ENCODE measurements at places on chromosomes 6 and 20.

- no peak for DNase-seq
Observed at GRCh38 chr6:138533667-138534066, 34.4 kb upstream of the NHSL1 start.

DNA sequence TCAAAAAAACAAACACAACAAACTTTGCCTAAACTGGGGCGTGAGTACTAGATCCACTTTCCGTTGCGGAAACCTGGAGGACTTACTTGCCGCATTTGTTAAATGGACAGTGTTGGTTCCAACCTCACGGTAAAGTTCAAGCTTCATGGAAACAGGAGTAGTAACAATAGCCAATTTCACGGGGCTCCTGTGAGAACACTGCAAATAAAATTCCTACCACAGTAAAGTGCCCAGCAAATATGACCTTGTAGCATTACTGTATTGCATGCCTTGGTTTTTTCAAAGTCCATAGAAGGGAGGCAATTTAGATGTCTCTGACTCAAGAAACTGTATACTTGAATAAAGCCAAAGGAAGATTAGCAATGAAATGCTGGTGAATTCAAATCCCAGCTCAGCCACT lies 3.6 kb upstream of the CYP24A1 start:
- DNase-seq = no peak

DNA sequence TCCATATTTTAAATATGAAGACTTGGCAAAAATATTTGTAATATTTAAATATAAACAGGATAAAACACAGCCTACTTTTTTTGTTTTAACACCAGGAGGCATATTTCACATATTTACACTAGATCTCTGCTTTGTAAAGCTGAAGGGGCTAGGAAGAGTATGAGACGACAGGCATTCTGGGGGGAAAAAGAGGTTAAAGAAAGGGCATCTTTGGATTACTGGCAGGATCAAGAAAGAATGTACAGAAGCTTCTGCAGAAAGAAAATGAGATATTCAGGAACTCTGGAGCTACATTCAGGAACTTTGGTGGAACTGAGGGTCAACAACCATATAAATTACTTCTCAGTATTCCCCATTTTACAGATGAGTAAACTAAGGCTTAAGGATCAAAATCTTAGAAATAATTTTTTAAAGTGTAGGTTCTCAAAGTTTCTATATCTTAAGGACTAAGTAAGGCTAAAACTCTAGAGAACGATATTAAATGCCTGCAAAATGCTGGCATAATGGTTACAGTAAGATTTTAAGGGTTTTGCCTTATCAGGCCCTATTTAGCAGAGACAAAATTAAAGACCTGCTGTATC lies 156.5 kb downstream of the CDK19 start:
- no peak for DNase-seq

DNA sequence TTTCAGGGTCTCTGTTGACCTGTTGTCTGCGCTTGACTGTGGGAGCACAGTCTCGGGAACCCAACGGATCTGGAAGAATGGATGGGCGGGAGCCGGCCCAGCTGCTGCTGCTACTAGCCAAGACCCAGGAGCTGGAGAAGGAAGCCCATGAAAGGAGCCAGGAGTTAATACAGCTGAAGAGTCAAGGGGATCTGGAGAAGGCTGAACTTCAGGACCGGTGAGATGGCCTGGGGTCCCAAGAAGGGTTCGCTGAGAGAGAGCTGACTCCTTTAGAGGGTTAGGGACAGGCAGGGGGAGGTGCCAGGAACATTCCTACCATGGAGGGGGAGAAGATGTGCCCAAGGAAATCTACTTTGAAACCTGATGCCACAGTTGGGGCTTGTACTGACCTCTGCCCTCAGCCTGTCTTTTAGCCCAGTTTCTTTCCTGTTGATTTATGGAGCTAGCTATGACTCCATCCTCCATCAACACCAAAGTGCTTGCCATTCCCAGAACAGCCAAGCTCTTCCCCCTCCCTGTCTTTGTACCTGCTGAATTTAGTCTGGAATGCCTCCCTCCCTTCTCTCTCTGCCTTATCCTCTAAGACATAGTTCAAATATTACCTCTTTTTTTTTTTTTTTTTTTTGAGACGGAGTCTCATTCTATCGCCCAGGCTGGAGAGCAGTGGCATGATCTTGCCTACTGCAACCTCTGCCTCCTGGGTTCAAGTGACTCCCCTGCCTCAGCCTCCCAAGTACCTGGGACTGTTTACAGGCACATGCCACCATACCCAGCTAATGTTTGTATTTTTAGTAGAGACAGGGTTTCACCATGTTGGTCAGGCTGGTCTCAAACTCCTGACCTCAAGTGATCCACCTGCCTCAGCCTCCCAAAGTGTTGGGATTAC lies 12.2 kb downstream of the CEP250 start:
- no peak for DNase-seq

GRCh38 chr20:36199345-36200257 lies 36.7 kb upstream of the AAR2 start:
- peak; percentile 73 for DNase-seq

DNA sequence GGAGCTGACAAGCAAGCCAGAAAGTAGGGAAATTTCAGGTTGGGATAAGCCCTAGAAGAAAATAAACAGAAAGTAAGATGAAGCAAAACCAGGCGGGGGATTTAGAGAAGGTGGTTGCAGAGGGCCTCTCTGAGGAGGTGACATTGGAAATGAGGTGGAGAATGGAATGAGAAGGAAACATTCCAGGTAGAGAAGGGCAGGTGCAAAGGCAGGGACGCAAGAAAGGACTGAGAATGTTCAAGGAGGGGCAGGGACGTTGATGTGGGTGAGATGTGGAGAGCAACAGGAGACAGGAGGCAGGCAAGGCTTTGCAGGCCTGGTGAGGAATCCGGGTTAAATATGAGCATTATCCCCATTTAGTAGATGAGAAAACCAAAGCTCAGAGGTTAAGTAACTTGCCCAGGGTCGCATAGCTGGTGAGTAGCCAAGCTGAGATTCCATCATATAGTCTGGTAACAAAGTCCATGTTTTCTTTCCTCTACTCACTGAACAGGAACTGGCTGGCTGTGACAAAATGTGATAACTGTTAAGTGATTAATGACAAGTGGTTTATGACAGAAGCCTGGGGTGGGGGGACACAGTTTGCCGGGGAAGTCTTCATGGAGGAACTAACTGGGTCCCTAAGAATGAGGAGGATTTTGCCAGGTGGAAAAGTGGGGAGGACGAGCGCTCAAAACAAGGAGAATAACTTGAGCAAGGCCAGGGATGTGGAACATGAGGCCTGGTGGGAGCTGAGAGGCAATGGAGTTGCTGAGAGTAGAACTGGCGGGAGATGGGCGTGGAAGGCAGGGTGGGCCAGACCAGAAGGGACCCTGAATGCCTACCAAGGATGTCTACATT lies 32.6 kb downstream of the MRPL14 start:
- DNase-seq = no peak

DNA sequence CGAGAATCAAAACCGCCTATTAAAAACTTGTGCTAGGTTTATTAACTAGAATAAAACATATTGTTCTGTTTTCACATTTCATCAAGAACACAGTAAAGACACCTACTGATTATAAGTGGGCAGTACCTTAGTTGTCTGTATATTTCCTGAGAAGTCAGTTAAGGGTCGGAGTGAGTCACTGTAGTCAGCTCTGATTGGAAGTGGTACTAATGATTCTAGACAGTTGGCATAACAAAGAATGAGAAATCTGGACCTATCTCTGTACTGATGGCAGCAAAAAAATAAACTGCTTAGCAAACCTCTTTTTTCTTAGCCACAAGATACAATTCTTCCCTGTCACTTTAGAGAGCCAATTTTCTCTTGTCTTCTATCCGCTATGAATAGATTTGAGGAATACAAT lies 387.3 kb upstream of the ADGRB3 start:
- DNase-seq = no peak

- no peak for DNase-seq
Observed at GRCh38 chr6:121857551-121857950, 422.1 kb downstream of the GJA1 start.

GRCh38 chr20:47921408-47921807 lies 136.1 kb upstream of the SULF2 start:
- no peak for DNase-seq

DNA sequence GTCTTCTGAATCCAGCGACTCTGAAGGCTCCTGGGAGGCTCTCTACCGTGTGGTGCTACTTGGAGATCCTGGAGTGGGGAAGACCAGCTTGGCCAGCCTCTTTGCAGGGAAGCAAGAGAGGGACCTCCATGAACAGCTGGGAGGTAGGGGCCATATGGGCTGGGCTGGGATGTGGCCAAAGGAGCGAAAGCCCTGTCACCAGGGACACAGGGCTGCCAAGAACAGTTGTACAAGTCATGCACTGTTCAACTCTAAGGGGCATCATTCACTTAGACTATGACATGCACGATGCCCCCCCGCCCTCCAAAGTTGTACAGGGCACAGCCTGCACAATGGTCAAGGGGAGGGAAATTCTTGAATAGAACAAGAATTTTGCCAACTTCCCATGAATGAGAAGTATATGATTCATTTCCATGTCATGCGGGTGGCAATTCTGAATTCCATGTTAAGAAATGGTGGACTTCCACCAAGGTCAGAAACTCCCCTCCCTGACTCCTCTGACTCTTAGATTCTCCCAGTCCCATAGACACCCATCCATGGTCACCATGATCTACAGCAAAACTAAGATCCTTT lies 1.6 kb downstream of the REM1 start:
- DNase-seq = no peak

GRCh38 chr6:11645016-11645415 lies 107.5 kb downstream of the TMEM170B start:
- no peak for DNase-seq

DNA sequence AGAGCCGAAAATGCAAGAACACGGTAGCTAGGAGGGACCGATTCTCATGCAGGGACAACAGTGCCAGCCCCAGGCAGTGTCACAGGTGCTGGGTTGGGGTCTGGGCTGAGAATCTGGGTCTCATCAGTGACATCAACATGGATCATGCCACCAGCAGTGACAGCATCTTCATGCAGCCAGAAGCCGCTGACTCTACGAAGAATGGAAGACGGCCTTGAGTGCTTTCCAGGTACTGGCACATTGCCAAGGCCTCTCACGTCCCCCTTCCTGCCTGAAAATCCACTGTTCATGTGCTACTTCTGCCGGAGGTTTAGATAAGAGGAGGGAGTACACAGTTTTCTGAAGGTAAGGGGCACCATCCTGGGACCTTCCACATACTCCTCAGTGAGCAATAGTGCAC lies 141.1 kb upstream of the FOXQ1 start:
- DNase-seq = no peak

- no peak for DNase-seq
Observed at GRCh38 chr6:90090866-90091265, 196.6 kb downstream of the GJA10 start.

- peak; percentile 7 for DNase-seq
Observed at GRCh38 chr6:164749221-164750064, 560.0 kb downstream of the C6orf118 start.

DNA sequence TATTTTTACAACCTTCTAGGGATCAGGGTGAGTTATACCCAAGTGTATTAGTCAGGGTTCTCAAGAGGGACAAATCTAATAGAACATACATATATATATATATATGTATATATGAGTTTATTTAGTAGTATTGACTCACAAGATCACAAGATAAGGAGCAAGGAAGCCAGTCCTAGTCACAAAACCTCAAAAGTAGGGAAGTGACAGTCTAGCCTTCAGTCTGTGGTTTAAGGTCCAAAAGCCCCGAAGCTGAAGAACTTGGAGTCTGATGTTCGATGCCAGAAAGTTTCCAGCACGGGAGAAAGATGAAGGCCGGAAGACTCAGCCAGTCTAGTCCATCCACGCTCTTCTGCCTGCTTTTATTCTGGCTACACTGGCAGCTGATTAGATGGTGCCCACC lies 632.7 kb upstream of the AGPAT4 start:
- no peak for DNase-seq

DNA sequence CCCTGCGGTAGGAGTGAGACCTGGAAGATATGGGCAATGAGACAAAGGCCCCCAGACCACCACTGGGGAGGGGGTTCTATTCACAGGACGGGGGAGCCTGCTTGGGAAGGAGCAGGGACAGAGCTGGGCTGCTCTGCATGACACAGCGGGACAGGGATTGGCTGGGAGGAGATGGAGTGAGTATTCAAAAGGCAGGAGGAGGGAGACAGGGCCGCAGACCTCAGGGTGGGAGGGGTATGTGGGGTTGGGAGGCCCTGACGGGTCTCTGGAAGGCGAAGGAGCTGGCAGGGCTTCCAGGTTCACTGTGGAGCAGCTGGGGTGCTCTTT lies 60.8 kb upstream of the RPS6KA2 start:
- no peak for DNase-seq

GRCh38 chr6:151285122-151285521 lies 45.4 kb downstream of the AKAP12 start:
- no peak for DNase-seq

DNA sequence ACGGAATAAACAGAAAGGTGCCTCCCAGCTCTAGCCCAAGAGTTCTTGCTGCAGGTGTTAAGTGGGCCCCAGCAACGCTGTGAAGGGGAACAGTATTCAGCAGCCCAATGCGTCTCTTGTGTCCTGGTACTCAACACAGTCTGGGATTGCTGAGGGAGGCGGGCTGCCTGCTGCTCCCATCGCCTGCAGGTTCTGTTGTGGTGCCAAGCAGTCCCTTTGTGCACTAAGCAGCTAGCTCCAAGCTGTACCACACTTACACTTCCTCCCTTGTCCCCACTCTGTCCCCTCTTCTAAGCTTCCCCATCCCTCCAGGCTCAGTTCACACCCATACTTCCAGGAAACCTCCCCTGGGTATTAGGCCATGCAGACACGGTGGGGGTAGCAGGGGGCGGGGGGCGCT lies 92.7 kb downstream of the AGPAT4 start:
- DNase-seq = peak; percentile 35

DNA sequence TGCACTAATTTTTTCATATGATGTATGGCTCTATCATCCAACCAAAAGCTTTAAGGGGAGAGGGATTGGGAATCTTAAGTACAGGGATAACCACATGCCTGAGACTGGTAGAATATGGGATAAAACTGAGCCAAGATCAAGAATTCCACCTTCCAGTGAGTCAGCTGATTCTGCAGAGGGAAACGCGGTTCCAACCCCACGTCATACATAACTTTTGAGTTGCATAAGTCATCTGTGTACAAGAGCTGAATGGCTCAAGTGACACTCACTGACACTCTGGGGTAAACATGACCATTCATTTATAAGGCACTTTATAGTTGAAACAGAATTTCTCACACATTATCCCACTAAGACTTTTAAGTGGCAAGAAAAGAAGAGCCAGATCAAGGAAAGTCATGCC lies 16.4 kb downstream of the TRIM27 start:
- DNase-seq = no peak

GRCh38 chr20:24743641-24744040 lies 205.4 kb upstream of the CST7 start:
- DNase-seq = no peak

GRCh38 chr6:156589281-156589680 lies 187.9 kb upstream of the ARID1B start:
- DNase-seq = no peak

- no peak for DNase-seq
Observed at GRCh38 chr6:90569223-90569622, 17.6 kb downstream of the MAP3K7 start.

GRCh38 chr6:215335-216034 lies 76.8 kb upstream of the DUSP22 start:
- no peak for DNase-seq

DNA sequence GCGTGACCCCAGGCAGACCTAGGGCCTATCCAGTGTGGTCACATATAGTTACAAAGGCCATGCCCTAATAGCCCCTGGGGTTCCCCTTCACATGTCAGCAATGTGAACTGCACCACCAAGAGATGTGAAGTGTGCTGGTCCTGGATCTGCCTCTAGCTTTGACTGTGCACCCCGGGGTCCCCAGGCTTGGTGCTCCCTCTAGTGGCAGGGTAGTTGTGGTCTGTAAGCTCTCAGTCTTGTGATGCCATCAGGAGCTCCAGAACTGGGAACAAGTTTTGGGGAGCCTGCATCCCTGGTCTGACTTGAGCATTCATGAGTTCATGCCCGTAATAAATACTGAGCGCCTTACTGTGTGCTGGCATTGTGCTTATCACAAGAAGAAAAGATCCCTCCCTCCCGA lies 143.4 kb downstream of the DHX35 start:
- DNase-seq = no peak
